ENCODE measurements at places on chromosomes 7 and 10. TPM values are rescaled to one million over a fixed set of nuclear protein-coding genes. Genes with fewer than 3 reads are reported as not detected.

DNA sequence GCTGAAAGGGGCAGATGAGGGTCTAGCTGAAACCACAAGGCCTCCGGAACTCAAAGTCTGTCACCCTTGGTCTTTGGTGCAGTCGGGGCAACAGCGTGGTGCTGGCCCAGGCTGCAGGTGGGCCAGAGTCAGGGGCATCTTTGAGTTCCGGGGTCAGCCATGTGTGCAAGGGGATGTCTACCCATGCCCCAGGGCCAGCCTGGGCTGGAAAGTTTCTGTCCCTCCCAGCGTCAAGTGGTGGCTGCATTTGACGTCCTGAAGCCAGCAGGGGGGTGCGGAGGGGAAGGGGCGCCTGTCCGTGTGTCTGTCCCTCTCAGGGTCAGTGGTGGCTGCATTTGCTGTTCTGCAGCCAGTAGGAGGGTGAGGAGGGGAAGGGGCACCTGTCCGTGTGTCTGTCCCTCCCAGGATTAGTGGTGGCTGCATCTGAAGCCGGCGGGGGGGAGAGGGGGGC is 638 bp downstream of the BRAT1 start:
- no peak for DNase-seq

Gene CPEB3
- total RNA-seq, result 11.4 TPM

- peak; percentile 68 for DNase-seq
Observed at GRCh38 chr10:77173615-77174461, 463.8 kb downstream of the KCNMA1 start.

DNA sequence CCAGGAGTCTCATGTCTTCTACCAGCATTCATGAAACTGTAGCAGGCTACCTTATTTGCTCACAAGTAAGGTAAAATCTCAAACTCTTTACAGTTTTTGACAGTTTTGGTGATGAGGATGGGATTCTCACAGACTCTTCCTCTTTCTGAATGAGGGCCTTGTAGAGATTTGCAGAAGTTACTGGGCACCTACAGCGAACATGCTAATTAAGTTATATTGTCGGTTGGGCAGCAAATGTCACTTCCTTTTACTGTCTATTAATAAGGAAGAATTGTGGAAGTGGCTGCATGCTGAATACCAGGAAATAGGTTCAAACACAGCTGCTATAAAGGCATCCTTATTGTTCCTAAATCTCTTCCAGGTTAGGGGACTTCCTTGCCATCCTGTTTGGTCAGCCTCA is 189.6 kb downstream of the DNAJC1 start:
- DNase-seq, result no peak

GRCh38 chr7:68321076-68321639 is 1277.1 kb upstream of the AUTS2 start:
- peak; percentile 42 for DNase-seq

Gene PILRB
- total RNA-seq, result 12.5 TPM

All from left cardiac atrium (tissue), 4 donors.